ENCODE measurements at places on chromosomes 1 and 21.

- DNase-seq: no peak
Observed at GRCh38 chr1:114585231-114585630, 3.8 kb upstream of the BCAS2 start.

DNA sequence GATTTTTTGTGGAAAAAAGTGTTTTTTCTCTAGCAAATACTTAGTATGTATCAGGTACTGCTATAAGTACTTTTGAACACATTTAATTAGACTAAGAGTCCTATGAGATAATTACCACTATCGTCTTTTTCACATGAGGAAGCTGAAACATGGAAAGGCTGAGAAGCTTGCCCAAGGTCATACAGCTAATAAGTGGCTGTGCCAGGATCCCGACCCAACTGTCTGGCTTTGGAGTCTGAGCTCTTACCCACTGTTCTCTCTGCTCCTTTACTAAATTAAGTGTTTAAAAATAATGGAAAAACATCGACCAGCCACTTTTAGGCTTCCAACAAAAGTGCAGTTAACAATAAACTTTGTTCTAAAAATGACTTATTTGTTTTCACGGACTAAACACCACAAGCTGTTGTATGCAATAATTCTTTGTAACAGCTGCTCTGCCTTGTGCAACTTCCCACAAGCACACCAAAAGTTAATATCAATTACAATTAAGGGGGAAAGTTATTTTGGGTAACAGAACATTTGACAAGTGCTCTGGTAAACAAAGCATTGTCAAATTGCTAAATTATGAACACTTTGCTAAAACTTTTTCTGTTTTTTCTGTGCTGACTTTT is 75.7 kb downstream of the CRB1 start:
- no peak for DNase-seq

- DNase-seq: no peak
Observed at GRCh38 chr1:40932006-40932405, 47.5 kb upstream of the CTPS1 start.

- no peak for DNase-seq
Observed at GRCh38 chr1:202016022-202016810, 5.8 kb downstream of the ELF3 start.

DNA sequence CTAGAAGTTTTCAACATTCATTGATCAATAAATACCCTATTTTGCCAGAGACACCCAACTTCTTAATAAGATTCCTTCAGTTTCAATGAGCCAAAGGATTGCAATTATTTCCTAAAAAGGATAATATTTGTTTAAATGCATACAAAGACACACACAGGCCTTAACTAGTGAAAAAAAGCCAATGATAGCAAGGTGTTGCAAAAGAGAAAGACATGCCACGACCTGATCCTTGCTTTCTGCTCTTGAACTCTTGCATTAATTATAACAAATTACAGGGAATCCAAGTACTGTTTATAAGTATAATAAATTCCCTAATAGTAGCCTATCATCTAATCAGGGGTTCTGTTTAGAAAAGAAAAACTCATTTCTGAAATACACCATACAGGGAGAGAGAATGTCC is 131.1 kb downstream of the PTPN14 start:
- DNase-seq: no peak

GRCh38 chr1:48229317-48229716 is 6.8 kb downstream of the SLC5A9 start:
- no peak for DNase-seq

Measured in LoVo (cell line).